Endothelial cell of umbilical vein (primary cell): ENCODE measurements at places on chromosomes 3 and 15.

DNA sequence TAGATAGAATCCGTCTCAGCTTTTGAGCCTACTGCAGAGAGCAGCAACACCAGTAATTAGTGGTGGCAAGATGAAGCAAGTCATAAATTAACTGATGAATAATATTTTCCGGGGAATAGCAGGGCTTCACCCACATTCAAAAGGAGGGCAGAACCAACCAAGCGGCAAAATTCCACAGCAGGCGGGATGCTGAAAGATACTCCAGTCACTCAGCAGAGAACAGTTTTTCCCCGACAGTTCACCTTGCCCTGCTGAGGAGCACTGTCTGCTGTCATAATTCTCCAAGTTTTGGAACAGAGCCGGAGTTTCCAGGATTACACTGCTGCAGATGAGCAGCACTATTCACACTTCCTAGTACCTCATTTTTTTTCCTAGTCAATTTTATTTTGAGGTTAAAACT, 274.7 kb downstream of the CD47 start:
- DNase-seq = no peak

GRCh38 chr3:183050706-183051105, 48.6 kb downstream of the MCCC1 start:
- peak; percentile 12 for DNase-seq

- DNase-seq = no peak
These were observed 39.1 kb downstream of the ABTB1 start for GRCh38 chr3:127711896-127712295.

- DNase-seq = no peak
These were observed 43.9 kb downstream of the GABRA5 start for GRCh38 chr15:26910715-26911114.

DNA sequence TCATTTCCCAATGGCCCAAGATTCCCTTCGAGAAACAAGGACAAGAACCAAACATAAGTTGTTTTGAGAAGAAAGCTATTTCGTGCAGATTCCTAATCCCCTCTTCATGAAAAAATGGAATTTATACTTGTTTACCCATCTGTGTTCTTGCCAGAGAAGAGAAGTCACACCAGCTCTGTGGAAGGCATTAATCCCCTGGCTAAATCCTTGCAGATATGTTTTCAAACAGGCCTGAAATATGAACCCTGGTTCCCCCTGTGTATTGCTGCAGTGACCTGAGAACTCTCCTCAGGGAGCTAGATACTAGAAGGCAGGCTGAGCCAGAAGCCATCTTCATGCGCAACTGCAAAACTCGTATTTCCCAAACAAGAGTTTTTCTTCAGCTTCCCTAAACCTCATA, 337.7 kb downstream of the NEK10 start:
- DNase-seq = no peak

DNA sequence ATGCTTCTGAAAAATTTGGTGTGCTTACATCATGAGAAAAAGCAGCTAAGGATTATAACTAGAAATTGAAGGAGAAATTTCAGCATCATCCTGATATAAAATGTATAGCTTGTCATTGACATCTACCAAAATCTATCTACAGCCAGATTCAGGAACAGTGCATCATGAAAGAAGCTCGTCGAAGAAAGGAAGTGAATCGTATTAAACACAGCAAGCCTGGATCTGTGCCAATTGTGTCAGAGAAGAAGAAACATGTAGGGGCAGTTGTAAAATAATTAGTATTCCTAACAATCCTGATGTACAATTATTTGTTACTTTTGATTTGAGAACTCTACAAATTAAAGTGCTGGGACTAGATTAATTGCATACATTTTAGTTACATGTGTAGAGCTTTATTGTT, 37.2 kb downstream of the AP4E1 start:
- DNase-seq = peak; percentile 32

DNA sequence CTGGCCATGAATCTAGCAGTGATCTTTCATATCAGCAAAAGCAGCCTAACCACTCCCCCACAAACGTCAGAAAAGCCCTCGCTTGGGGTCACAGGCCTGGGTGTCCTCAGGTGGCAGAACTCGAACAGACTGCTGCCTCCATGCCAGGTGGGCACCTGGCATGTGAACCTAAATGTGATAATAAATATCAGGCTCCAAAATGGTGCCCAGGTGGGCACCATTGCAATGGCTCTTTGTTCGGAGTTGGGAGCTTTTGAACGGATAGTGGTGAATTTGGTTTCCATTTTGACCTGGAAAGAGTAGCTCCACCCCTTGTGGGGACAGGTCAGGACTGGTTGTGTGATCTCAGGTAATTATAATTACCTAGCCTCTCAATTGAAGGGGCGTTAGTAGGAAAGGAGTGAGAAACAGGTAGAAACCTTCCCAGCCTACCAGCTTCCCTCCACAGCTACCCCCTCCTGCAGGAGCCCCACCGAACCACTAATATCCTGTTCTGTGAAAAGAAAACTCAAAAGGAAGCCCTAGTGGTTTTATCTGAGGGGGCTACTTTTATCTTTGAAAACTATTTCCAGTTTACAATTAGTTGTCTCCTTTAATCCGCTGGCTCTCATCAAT, 18.1 kb downstream of the MYO1E start:
- no peak for DNase-seq

DNA sequence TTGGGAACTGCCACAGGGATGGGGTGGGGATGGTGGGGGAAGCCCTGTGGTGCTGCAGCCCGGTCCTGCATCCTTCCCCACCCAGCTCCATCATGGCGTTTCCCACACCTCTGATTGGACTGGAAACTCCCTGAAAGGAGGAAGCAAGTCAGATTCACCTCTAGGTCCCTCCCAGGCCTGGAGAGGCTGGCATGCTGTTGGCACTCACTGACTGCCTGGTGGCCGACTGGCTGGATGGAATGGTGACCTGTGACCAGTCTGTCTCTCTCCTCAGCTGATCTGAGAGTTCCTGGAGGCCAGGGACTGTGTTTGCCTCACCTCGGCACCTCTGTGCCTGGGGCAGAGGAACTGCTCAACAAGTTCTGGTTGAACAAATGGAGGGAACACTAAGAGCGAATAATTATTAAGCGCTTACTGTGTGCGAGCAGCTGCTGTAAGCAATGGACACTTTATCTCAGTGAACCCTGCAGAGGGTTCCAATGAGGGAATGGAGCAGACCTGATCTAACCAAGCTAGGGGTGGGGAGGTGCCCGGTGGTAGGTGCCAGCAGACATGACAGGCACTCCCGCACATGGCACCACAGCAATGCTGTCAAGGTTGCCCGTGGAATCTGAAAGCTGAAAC, 3.5 kb upstream of the HHATL start:
- no peak for DNase-seq

GRCh38 chr3:124986192-124987143, 51.9 kb upstream of the MUC13 start:
- DNase-seq = peak; percentile 52

DNA sequence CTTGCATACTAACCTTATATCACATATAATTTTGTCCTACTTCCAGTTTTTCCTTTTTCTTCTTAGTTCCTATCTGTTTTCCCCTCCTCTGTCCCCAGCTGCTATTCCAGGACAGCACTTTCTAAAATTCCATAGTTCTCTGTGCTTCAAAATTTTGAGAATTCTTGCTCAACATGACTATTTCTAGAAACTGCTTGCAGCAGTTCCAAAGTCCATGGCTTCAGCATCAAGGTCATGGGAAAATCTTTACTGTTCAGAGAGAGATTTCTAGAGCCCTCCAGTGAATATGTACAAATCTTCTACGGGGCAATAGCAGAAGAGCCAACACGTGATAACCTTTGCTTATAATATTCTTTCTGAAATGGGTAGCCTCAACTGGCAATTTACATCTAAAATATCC, 76.1 kb upstream of the PHLDB2 start:
- no peak for DNase-seq

DNA sequence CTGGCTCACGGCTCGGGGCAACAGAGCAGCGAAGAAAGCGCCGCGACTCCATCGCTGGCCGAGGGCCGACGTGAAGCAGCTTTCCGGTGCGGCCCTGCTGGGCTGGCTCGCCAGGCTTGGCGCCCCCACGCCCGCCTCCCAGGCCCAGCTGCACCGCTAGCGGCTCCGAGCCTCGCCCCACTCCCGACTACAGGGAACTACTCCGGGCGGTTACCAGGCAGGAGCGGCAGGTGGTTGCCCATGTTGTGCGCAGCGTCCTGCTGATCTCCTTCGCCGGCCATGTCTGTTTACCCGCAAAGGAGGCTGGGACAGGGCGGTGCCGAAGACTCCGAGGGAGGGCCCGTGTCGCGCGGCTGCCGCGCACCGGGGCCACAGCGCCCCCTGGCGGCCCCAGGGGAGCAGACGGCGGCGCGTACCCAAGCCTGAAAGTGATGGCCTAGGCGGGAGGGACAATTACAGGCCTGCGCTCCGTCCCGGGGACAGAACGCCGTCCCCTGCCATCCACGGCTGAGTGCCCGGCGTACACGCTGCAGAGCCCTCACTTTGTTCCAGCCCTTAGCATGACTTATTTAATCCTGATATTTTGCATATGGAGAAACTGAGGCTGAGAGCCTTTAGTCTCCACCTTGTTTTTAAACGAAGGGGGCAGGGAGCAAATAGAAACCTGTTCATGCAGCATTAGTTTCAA, at the start of gene CRBN:
Gene CRBN, minus strand, starts transcription at position 285 of the 688 bp plus-strand sequence. Its CDS starts 4 bp downstream, at position 281.
- DNase-seq = peak; percentile 91

DNA sequence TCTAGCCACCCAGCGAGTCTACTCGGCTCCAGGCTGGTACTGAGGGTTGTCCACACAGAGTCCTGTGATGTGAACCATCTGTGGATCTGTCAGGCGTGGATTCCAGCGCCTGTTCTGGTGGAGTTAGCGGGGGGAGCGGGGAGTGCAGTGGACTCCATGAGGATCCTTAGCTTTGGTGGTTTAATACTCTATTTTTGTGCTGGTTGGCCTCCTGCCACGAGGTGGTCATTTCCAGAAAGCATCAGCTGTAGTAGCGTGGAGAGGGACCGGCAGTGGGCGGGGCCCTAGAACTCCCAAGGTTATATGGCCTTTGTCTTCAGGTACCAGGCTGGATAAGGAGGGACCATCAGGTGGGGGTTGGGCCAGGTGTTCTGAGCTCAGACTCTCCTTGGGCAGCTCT, 446.5 kb downstream of the EDEM1 start:
- no peak for DNase-seq

GRCh38 chr15:35618260-35619188, 72.6 kb upstream of the DPH6 start:
- peak; percentile 57 for DNase-seq

DNA sequence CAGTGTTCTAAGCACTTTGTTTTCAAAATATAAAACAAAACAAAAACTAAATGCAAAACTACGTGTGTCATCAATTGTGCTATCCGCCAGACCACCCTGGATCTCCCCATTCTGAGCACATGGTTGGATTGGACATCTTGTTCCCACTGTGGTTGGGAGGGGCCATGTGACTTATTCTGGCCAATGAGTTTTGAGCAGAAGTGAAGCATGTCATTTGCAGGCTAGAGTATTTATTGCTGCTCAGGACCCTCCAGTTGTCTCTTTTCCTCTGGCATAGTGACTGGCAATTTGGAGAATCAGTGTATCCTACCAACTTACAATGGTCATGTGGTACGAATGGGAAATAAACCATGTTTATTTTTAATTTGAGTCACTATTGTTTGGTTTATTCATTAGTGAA, 70.2 kb upstream of the ST8SIA2 start:
- DNase-seq = no peak

GRCh38 chr15:45326280-45326679, 52.1 kb downstream of the GATM start:
- no peak for DNase-seq

- DNase-seq = no peak
These were observed 27.6 kb downstream of the ZNF589 start for GRCh38 chr3:48268381-48268935.

DNA sequence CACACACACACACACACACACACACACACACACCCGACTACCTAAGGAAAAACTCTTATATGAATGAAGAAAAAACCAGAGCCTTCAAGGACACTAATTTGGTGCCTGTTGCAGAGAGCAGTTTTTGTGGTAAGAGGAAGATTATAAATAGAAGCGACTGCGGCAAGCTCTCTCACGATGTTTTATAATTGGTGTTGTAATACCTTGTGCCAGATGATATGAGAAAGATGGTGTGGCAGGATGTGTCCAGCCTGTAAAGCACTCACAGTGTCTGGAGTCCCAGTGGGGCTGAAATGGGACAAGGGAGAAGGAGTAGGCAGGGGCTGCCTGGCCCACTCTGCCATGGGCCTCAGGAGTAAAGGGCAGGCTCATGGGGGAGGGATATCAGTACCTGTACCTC, 839.9 kb downstream of the AGBL1 start:
- DNase-seq = no peak

DNA sequence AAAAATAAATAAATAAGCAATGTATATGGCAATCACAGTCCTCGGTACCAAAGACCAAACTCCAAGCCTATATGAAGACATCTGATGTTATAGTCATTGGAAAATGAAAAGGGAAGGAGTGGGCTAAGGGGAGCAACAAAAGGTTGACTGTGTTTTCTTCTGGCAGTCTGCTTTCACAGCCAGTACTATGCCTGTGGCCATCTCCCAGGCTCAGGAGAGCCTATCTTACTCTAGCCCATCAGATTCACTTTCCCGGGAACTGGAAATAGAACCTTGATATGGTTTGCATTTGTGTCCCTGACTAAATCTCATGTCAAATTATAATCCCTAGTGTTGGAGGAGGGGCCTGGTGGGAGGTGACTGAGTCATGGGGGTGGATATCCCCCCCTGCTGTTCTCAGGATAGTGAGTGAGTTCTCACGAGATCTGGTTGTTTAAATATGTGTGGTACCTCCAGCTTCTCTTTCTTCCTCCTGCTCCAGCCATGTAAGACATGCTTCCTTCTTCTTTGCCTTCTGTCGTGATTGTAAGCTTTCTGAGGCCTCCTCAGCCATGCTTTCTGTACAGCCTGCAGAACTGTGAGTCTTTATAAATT, 105.3 kb downstream of the PLCH1 start:
- DNase-seq = no peak

- DNase-seq = no peak
These were observed 104.8 kb downstream of the MYO5A start for GRCh38 chr15:52423852-52424251.

DNA sequence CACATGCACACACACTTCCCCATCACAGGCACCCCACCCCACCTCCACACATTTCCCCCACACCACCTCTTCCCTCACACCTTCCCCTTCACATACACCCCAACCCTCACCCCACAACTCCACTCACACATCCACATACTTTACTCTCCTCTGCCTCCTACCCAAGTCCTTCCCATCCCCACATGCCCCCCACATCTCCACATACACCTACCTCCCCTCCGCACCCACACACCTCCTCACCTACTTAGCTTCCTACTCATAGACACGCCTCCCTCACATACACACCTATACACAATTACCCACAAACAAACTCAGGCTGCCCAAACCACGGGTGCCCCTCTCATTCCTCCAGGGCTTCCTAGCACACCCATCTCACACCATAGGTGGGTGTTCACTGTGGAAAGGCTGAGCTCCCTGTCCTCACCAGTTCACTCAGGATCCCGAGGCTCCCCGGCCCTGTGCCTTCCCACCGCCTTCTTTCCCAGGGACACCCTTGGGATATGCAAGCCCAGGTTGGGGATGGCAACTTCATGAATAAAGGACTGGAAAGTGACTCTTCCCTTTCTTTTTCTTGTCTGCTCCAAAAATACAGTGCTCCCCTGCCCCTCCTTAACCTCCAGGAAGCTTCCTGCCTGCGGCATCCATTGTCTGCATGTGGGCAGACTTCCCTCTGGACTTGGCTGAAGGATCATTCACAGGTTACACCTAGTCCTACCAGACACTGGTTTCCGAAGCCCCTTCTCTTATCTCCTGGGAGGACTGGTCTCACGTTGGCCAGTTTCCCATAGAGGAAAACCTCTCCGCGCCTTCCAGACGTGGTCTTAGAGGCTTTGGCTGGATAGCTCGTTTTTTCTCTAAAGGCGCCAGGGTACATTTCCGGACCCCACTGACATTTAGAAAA, 61.5 kb downstream of the SLCO2A1 start:
- DNase-seq = peak; percentile 55

- peak; percentile 92 for DNase-seq
These were observed 515 bp upstream of the EIF3J start for GRCh38 chr15:44536302-44536961.
